ENCODE measurements at places on chromosomes 4 and X.

GRCh38 chr4:8515316-8516060, 64.7 kb upstream of the GPR78 start:
- no peak for DNase-seq

DNA sequence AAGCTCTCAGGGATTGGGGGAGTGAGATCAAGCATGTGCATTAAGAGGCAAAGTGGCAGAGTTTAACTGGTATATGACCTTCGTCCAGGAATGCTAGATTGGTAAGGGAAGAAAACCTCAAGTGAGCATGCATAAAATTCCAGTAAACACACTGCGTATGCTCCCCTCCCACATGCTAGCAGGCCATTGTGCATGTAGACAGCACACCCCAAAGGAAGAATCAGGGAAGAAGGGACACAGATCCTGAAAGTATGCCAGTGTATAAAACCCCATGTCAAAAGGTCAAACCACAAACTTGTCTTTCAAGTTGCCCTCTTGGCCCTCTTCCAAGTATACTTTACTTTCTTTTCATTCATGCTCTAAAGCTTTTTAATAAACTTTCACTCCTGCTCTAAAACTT, 405.2 kb upstream of the CNKSR2 start:
- no peak for DNase-seq

DNA sequence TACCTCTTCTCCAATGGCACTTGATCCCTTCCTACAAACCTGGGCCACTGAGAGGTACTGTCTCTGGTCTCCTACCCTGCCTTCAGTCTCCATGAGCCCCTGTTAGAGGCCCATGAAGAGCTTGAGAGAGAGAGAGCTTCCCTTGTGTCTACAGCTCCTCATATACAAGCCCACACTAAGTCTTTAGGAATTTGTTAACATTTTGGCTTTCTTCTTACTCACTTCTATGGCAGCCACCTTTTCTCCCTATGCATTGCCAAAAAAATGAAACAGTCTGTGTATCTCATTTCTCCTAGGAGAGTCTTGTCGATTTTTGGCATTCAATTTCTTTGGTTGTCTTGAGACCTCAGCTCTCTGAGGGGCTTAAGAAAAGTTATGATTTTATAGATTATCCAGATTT, 90.9 kb upstream of the LNX1 start:
- DNase-seq = no peak

DNA sequence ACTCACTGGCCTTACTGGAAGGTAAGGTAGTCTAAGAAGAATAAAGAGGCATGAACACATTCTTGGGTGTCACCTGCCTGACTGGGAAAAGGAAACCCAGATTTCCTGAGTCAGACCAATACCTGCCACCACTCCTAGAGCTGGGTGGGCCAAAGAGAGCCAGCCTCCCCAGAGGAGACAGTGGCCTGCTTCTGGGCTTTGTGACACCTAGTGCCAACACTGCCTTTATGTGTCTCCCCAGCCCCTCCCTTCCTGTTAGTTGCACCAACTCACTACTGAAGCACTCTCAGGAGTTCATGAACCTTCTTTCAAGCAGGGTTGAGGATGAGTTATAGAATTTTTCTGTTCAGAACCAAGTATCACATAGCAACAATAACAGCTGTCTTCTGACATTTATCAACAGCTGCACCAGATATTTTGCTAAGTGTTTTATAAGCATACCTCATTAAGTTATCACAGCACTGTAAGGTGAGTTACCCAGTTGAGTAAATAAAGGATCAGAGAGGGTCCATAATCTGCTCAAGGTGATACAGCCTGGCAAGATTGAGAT, 77.6 kb upstream of the ETNPPL start:
- no peak for DNase-seq

GRCh38 chr4:96092151-96092705, 252.3 kb downstream of the PDHA2 start:
- DNase-seq = no peak

- DNase-seq = no peak
Measured at GRCh38 chrX:130413415-130413814, 11.6 kb downstream of the RBMX2 start.

- no peak for DNase-seq
Measured at GRCh38 chrX:119181491-119181890, 53.9 kb upstream of the KIAA1210 start.

DNA sequence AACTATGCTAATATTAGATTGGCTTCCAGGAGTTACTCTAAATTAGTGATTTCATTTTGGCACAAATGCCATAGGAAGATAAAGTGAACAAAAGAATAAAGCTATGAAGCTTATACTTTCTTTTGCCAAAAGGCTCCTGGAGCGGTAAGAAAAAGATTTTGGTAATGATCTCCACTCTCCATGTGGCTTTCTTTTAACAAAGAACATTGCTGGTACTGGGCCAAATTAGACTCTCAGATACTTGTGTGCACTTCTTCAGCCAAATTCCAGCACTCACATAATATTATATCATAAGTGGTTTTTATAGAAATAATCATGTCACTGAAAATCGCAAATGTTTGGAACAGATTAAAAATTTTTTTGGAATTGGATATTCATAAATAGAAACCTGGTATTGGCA, 142.4 kb upstream of the FGF13 start:
- DNase-seq = no peak

DNA sequence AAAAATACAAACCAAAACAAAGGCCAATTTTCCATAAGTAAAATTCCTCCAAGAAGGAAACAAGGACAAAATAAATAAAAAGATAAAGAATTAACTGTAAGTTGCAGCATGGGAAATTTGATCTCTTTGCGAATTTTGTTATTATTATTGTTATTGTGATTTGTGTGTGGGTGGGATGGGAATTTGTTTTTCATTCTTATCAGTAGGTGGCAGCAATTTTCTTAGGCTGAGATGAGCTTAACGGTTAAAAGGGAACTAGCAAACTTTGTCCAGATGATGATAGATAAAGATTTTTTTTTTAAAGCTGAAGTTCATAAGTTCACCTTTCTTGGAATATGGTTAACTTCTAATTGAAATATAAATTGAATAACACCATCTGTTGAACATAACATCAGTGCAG, 83.2 kb upstream of the IL1RAPL2 start:
- DNase-seq = no peak

GRCh38 chr4:51998837-51999236, 21.3 kb downstream of the LRRC66 start:
- DNase-seq = no peak

All from Right ventricle myocardium superior (tissue), 1 donor.